Right ventricle myocardium inferior (tissue), 1 donor: ENCODE measurements at places on chromosomes 3 and 15. TPM values are rescaled to one million over a fixed set of nuclear protein-coding genes. Genes with fewer than 3 reads are reported as not detected.
A peak's percentile ranks its signal among the peaks of the same experiment; 100 is the strongest.

- no peak for DNase-seq
Observed at GRCh38 chr3:71406972-71407810, 176.3 kb downstream of the FOXP1 start.

Gene CNTN3
- total RNA-seq, result 3.4 TPM

GRCh38 chr3:49673715-49674496, at the start of gene APEH:
APEH (plus strand) TSS chr3:49674351; CDS start chr3:49674402, 51 bp downstream.
- DNase-seq, result peak; percentile 99

DNA sequence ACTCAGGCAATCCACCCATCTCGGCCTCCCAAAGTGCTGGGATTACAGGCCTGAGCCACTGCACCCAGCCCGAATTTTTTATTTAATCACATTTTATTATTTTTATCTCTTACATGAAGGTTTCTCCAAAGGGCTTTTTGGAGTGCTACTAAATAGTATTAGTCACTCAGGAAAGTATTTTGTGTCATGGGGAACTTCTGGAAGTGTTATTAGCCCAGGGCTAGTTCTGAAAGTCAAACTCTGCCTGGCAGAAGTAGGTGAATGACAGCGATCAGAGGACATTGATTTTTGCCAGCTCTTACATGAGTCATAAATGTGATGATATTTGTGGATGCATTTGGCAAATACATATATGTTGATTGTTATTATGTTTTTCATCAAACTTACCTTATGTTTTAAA, 48.7 kb downstream of the ZPLD1 start:
- no peak for DNase-seq

DNA sequence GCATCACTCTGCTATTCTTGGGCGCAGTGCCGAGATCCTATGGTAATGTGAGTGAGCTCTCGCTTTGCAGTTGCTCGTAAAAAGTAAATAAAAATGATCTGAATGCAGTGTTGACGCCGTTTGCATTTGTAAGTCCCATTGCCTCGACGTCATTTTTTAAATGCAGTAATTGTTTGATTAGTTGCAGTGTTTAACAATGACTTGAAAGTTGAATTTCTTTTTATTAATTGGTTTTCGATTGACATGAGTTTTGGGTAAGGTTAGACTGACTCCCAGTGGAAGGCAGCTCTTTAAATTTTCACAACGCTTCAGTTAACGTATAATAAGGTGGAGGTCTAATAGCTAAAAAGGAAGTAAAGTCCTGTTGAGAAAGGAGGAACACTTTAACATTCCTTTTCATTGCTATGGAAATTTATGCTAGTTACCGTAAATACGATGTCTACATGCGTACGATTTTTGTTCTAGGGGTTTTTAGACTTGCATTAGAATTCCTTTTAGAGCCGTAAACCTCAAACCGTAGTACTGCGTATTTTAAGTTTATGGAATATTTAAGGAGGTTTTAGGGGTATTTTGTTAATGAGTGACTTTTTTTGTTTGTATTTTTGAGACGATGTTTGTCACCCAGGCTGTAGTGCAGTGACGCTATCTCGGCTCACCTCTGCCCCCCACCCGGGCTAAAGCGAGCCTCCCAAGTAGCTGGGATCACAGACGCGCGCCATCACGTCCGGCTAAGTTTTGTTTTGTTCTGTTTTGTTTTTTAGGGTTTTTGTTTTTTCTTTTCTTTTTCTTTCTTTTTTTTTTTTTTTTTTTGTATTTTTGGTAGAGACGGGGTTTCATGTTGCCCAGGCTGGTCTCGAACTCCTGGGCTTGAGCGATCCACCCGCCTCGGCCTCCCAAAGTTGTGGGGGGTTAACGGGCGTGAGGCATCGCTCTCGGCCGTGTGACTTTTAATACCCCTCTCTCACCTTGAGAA, 1.4 kb downstream of the MORF4L1 start:
- no peak for DNase-seq

Gene GOLGA8H
- total RNA-seq, result not detected

DNA sequence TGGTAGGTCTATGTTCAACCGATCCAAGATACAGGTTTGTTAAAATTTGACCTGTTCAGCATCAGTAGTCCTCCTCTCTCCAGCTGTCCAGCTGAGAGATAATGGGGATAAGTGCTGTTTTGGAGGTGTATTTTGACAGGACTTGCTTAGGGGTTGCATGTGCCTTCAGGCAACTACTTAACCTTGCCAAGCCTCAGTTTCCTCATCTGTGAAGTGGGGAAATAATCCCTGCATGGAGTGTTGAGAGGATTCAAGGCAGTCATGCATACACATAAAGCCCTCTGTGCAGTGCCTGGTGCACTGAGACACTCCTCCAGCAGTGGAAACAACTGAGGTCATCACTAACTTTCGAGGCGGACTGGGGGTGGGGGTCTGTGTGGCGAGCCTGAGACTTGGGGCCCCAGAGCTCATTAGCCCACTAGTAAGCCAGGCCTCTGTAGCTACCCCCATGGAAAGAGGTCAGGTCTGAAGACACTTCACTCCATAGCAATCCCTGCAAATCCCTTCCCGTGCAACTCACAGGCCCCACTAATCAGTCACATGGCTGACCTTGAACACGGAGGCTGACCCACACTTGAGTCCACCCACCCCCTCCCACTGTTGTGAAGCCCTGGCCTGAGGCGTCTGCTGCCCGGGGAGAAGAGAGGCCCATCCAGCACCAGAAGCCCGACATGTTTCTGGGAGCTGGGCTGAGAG, 25.9 kb upstream of the SLC6A6 start:
- no peak for DNase-seq

Gene MRPL46
- total RNA-seq, result 66.9 TPM

Gene ISY1
- total RNA-seq, result 25.1 TPM

- DNase-seq, result no peak
Observed at GRCh38 chr3:101532783-101533602, 20.0 kb upstream of the SENP7 start.

Gene AMIGO3
- not detected for total RNA-seq

- DNase-seq, result no peak
Observed at GRCh38 chr3:78969483-78969882, 798.3 kb downstream of the ROBO1 start.

Gene NPAP1
- not detected for total RNA-seq

- no peak for DNase-seq
Observed at GRCh38 chr15:43277901-43278300, 11.2 kb upstream of the TGM5 start.

GRCh38 chr3:70620956-70621355, 308.5 kb upstream of the MDFIC2 start:
- DNase-seq, result no peak

Gene GXYLT2
- 9.8 TPM for total RNA-seq

- DNase-seq, result no peak
Observed at GRCh38 chr3:100002599-100003350, 111.5 kb downstream of the FILIP1L start.

GRCh38 chr3:45868650-45869049, 17.7 kb upstream of the CCR9 start:
- no peak for DNase-seq

- DNase-seq, result no peak
Observed at GRCh38 chr15:41115161-41115651, 874 bp downstream of the INO80 start.

DNA sequence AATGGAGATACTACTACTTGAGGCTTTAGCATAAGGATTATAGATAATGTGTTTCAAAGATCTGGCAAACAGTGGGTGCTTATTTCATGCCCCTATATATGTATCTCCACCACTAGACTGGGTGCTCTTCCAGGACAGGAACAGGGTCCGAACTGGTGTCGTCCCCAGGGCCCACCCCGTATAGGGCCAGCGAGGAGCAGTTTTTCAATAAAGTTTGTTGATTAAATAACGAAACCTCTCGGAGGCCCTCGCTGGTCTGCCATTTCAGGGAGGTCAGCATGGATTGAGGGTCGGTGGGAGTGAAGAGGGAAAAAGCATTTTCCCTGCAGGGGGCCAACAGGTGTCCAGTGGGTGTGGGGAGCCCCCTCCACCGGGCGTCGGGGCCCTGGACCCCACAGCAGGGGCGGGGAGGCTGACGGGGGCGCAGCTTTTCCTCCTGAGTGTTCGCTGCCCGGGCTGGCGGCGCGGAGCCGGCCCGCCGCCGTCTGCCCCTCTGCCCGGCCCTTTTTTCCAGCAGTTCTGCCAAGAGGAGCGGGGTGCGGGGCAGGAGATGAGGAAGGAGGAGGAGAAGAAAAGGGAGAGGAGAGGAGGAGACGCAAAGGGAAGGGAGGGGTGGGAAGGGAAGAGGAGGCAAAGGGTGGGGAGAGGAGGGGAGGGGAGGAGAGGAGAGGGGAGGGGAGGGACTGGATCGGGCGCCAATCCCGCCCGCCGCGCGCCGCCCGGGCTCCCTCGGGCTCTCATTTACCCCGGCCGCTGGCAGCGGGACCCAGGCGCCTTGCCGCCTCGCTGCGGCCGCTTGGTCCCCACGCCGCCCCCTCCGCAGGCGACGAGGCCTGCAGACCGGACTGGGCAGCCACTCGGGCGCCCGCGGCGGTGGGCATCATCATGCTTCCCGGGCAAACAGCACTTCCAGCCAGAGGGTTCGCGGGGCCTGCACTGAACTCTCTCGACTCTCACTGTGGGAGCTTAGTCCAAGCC, 66.3 kb downstream of the ISG20 start:
- DNase-seq, result no peak

DNA sequence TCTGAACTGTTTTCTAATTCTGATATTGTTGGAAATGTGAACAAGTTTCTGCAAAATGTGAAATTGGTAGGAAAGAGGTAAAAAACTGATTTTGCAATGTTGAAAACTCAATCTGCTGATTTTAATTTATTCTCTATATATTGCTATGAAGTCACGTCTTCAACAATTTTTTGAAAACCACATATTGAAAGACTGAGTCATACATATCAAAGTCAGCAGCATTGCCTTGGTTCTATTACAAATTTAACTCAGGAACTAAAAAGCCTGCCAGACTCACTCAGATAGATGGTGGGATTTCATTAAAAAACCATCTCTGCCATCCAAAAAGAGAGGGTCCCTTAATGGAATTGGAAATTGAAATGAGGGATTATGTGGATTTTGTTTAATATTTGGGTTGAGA, 351.4 kb downstream of the CNTN3 start:
- no peak for DNase-seq

Gene BFSP2
- total RNA-seq, result not detected

DNA sequence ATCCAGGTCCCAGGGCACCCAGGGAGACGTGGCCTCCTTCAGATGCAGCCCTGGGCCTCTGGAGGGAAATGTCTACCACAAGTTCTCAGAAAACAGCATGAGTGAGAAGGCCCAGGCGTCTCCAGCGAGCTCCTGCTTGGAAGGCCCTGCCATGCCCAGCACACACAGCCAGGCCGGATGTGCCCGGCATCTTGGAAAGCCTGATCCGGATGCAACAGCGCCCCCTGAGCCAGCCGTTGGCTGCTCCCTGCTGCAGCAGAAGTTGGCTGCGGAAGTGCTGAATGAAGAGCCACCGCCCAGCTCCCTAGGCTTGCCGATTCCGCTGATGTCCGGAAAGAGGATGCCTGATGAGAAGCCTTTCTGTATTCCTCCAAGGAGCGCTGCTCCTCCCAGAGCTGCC, 856 bp downstream of the NPAP1 start:
- DNase-seq, result no peak

Gene PPARG
- 25.7 TPM for total RNA-seq

Gene GADL1
- not detected for total RNA-seq

Gene SLC51A
- total RNA-seq, result 0.60 TPM

Gene SPINT1
- total RNA-seq, result 2.0 TPM

DNA sequence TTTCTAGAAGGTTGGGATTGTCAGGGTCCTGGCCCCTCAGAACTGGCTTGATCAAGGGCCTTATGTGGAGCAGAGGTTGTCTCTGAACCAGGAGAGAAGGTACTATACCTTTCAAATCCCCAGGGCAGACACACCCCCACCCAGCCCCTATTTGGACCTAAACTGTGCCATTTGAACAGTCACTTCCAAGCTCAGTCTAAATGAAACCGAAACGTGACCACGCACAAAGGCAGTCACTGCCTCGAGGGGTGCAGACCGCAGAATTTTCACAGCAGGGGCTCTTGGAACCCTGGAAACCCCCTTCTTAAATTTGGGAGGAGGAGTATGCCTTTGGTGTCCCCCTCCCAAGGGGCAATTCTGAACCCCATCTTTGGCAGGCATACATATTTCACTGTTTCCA, 53.7 kb downstream of the GRIP2 start:
- no peak for DNase-seq

DNA sequence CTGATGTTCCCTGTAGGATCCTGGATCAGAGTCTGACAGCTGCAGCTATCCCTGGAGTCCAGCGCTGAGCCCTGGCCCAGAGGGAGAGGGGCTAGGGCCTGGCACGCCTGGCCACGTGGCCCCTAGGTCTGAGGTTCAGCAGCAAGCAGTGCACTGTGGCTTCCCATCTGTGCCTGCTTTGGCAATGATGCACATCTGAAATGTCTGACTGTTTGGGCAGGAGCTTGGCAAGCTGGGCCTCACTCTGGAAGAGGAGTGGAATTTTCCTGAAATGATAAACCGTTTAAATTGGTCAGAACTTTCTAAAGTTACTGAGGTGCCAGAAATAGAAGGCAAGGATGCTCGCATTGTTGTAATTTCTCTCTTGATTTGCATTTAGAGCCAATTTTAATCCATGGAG, 48.8 kb upstream of the MRPS22 start:
- no peak for DNase-seq

- DNase-seq, result no peak
Observed at GRCh38 chr3:66128623-66129022, 89.9 kb upstream of the MAGI1 start.

DNA sequence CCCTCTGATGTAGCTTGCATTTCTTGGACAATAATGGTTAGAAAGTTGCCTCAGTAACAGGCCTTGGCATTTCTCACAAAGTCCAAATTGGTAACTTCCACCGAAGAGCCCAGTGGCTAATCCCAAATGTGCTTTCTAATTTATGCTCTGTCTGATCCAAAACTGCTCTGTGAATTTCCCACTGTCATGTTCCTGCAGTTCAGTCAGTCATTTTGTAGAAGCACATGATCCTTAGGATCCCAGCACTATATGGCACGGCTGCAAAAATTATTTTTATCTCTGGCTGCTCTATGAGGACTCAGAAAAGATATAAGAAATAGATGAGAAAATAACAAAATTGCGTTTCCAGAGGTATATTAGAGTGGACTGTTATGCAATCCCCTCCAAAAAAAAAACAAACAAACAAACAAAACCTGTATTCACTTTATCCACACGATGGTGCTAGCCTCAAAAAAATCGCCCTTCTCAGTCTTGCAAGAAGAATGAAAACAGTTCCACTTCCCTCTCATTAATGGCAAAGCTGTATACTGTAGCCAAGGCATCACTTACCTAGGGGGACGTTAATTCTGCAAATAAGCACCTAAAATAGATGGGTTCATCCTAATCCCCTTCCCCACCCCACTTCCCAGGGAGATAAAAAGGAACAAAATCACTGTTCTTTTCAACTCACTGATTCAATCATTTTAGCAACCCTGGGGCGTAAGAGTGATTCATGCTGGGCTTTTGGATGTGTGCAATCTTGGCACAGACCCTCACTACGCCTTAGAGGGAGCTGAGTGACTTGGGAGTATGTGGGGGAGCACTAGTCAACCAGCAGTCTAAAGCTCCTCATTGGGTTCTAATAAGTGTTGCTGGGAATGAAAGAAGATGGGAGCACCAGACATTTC, 61.3 kb downstream of the TMCO5A start:
- no peak for DNase-seq

Gene NEK11
- 1.3 TPM for total RNA-seq

Gene PLXND1
- 66.3 TPM for total RNA-seq

GRCh38 chr15:41882689-41883483, 11.0 kb downstream of the SPTBN5 start:
- no peak for DNase-seq

Gene CD276
- total RNA-seq, result 35.6 TPM

Gene CKMT1A
- 0.43 TPM for total RNA-seq
